ENCODE measurements at places on chromosomes 5 and 9. TPM values are rescaled to one million over a fixed set of nuclear protein-coding genes. Genes with fewer than 3 reads are reported as not detected.

SURF6 gene
- total RNA-seq = 19.4 TPM

GLDC gene
- total RNA-seq = 0.27 TPM

DAP gene
- 23.4 TPM for total RNA-seq

LIX1 gene
- total RNA-seq = not detected

SIT1 gene
- total RNA-seq = 0.54 TPM

- DNase-seq = no peak
Measured at GRCh38 chr5:4348919-4349318, 753.3 kb downstream of the IRX1 start.

DNA sequence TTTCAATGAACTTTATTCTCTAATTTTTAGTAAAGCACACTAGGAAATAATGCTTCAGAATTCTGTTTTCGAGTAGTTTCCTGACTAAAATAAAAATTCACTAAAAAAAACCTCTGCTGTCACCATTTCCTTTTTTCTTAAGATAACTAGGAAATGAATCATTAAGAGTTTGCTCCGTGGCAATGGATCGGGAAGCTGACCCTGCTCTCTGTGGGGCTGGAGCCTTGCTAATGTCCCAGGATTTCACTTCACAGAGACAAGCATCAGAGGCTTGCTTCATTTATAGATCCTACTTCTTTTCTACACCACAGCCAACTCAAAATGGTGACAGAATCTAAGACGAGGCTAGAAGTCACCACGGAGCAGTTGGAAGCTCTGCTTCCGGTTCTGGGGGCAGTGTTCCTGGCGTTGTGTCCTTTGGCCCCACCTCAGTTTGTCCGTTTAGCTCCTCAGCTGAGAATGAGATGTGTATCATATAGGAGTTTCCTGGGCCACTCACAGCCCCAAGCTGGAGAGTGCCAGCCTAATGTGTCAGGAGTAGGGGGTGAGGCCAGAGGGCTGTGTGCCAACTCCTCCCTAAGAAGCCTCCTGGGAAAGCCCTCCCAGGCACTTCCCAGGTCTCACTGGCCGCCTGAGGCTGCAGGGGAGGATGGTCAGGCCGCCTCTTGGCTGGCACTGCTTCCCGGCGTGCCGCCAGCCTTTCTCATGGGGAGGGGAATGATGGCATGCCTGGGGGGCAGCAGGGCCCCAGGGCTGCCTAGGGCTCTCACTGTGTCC, 19.6 kb downstream of the TENT4A start:
- no peak for DNase-seq

TTF1 gene
- 3.0 TPM for total RNA-seq

DNA sequence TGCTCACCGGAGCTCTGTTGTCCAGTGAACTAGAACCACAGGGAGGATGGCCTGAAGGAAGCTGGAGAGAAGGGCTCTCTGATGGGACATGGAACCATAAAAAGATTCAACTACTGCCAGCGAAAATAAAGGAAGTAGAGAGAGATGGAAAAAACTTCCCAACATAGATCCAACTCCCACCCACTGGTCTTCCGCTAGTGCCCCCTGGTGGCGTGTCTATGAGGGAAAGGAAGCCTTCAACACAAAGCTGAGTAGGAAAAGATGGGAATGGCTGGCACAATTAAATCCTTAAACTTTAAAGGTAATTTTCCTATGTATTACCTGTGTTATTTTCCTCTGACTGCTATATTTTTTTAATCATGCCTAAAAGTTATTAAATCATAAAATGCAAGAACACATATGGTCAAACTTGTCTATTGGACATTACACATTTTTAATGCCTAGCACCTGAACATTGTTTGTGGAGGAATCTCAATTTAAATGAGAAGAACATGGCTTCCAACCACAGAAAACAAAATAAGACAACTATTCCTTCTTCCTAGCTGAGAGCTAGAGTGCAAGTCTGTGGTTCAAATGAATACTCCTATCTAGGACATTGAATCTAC, 51.5 kb downstream of the CEP120 start:
- DNase-seq = peak; percentile 8

DNA sequence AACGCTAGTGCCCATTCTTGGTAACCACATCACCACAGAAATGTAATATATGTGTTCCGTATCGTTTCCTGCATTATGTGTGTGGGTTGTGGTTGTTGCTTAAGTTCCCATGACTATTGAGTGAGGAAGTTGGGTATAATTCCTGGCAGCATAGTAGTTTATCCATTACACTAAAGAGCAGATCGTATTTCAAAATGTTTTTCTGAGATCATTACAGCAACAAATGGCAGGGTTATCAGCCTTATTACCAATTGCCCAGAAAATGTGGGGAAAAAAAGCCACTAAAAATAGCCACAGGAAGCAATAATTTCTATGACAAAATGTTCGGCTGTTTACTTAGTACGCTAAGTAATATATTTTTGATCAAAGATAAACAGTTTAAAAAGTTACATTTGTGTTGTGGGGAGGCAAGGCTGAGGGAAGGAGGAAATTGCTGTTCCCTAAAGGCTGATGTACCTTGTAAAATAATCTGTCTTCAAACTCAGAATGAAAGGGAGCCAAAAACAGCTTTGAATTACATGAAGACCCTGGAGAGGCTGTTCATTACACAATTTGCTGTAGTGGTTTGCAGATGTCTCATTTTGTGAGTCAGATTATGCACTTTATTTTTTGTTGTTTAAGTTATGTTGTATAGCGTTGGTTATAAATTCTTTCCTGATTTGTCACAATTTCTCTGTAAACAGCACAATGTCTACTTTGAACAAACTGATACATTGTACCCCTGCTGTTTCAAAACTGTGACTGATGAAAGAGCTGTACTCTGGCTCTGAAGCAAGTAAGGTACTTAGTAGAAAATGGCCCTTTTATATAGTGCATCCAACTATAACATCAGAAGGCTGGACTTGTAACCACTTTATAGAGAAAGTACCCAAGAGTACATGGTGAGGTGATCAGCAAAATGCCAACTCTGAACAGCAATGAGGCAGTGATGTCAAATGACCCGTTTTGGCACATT, 1028.5 kb downstream of the NR2F1-AS1 start:
- peak; percentile 14 for DNase-seq

GRCh38 chr9:4276856-4277255, 23.0 kb downstream of the GLIS3 start:
- DNase-seq = no peak

DNA sequence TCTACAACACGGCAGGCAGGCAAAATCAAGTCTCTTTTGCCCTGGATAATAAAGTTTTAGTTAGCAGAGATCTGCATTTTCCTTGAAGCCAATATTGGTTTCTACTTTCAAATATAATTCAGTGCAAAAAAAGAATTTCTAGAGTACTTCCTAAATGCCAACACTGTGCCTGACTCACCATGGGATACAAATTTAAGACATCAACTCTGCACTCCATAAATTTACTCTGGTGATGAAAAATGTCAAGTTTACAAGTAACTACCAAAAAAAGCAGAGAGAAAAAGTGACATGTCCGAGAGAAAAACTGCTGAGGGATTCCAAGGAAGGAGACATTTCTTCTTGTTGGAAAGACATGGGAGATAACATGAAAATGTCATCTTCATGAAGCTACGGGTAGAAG, 119.7 kb downstream of the RAPGEF6 start:
- no peak for DNase-seq

GRCh38 chr9:126678989-126679388, 65.3 kb downstream of the LMX1B start:
- DNase-seq = no peak

- DNase-seq = peak; percentile 49
Measured at GRCh38 chr9:134434894-134435506, 108.7 kb downstream of the RXRA start.

DNA sequence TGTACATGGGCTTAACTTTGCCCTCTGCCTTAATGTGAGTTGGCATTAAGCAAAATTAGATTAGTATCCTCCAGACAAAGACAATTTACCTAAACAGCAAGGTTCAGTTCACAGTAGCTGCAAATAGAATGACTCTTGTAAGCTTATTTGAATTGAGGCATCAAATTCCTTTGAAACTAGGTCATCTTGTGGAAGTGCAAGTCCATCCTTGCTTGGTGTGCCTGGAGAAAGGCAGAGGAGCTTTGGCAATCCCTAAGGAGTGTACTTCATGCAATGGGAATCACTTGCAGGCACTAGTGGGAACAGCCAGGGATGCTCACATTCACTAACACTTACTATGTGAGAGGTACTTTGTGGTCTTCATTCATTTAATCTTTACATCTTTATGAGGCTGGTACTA, 118.3 kb downstream of the DRD1 start:
- no peak for DNase-seq

SLC36A2 gene
- total RNA-seq = under 0.01 TPM

SHISAL2B gene
- not detected for total RNA-seq

COL15A1 gene
- under 0.01 TPM for total RNA-seq

DNA sequence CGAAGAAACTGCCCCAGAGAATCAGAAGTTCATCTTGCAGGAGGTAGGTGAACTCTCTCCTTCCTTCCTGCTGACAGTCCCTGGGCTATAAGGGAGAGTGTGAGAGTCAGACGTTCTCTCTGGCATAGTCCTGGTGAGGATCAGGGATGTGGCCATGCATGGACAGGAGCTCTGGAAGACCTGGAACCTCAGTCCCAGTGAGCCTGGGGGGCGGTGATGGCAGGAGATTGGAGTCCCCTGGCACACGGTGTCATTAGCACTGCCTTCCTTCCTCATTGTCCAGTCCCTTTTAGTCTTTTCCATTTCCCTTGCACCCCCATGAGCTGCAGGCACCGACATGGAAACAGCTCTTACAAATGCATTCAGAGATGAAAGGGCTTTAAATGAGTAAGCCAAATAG, 38.6 kb downstream of the GALNT12 start:
- no peak for DNase-seq

DNA sequence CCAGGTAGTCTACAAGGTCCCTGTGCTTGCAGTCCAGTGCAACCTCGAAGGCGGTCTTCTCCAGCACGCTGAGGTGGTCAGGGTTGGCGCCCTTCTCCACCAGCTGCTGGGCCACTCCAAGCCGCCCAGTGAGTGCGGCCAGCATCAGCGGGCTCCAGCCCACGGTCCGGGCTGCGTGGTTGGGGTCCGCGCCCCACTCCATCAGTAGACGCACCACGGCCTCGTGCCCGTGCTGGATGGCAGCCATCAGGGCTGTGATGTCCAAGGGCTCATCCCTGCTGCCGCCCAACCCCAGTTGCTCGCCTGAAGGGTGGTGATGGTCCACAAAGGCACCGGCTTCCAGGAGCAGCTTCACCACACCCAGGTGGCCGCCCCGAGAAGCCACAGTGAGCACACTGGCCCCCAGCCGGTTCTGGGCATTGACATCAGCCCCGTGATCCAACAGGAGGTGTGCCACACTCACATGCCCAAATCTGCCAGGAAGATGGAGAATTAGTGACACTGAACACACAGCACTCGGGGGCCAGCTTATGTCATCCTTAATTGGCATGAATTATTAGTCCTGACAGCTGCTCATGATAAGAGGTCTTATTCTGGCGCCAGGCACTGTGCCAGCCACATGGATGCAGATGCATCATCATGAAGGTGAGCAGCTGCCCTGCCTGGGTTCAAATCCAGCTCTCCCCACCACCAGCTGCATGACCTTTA, 6.1 kb downstream of the ANKS6 start:
- no peak for DNase-seq

DNA sequence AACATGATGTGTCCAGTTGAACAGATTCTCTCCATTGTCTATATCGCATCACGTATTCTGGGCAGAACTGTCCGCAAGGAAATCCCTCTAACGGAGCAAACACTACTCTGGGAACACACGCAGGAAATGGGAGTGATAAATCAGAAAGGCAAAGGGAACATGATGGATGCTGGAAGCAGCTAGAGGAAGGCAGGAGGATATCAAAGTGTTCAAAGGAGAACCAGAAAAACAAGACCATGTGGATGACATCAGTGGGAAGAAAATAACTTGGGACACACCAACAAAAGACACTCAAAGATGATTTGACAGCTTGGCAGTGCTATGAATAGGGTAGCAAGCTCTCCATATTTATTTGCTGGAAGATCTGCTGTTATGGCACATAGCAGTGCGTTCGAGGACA, 142.9 kb downstream of the PLK2 start:
- no peak for DNase-seq

DNA sequence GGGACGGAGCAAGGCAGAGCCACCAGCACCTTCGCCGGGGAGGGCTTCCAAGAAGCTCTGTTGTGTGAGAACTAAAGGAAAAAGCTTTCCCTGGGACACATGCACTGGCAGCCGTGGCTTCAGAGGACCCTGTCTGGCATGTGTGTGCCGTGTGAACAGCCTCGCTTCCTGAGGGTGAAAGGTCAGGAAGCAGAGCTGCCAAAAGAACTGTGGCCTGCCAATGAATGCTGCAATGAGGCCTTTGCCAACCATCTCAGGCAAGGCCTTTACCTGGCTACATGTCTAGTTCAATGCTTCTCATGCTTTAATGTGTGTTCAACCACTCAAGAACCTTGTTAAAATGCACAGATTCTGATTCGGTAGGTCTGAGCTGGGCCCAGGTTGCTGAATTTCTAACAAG, 53.5 kb downstream of the NIPSNAP3B start:
- DNase-seq = no peak

- no peak for DNase-seq
Measured at GRCh38 chr9:92746567-92747458, 17.8 kb downstream of the BICD2 start.

DNA sequence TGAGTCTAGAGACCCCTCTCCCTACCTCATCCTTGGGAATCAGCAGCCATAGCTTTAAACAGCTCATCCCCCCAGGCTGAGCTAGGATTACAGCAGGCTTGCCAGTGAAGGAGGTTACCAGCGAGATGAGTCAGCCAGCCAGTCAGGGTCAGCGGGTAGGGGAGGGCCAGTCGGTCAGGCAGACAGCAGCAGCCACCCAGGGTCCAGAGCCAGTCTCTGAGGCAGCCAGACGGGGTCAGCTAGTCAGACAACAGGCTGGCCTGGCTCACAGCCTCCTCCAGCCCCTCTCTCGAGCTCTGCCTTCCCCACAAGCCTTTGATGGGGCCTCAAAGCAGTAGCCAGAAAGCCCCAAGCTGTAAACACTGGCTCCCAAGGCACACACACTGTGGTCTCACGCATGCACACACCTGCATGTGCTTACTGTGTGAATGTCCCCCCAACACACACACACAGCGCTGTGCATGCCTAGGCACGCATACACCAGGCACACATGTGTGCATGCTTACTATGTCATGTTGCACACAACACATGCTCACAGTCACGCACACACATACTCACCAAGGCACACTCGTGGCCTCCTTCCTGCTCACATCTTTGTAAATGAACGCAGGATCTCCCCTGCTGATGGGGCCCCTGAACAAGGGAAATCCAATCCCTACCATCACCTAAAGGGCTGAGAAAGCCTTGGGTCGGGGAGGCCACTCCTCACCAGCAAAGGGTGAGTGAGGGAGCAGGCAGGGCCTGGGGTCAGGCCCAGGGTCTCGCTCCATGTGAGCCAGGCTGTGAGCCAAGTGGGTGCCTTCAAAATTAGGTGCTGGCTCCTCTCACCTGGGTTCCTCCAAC, 28.2 kb upstream of the CPLX2 start:
- DNase-seq = no peak

SLC38A9 gene
- total RNA-seq = 18.9 TPM

RGMB gene
- under 0.01 TPM for total RNA-seq

GRCh38 chr9:87127543-87127942, 180.2 kb upstream of the GAS1 start:
- DNase-seq = no peak

DNA sequence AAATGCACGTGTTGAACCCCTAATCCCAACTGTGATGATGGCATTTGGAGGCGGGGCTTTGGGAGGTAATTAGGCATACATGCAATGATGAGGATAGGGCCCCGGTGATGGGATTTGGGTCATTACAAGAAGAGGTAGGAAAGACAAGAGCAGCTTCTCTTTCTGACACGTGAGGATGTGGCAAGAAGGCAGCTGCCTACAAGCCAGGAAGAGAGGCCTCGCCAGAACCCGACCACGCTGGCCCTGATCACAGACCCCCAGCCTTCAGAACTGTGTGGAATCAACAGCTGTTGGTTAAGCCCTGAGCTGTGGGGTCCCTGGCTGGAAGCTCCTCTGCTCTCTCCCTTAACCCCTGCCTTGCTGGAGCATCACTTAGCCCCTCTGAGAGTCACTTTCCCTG, 57.5 kb downstream of the COL23A1 start:
- DNase-seq = no peak

All from hematopoietic multipotent progenitor cell (in vitro differentiated cells).